ENCODE measurements at places on chromosomes 5 and 9.
A peak's percentile ranks its signal among the peaks of the same experiment; 100 is the strongest.

GRCh38 chr9:82939451-82939850, 123.5 kb downstream of the RASEF start:
- no peak for DNase-seq

DNA sequence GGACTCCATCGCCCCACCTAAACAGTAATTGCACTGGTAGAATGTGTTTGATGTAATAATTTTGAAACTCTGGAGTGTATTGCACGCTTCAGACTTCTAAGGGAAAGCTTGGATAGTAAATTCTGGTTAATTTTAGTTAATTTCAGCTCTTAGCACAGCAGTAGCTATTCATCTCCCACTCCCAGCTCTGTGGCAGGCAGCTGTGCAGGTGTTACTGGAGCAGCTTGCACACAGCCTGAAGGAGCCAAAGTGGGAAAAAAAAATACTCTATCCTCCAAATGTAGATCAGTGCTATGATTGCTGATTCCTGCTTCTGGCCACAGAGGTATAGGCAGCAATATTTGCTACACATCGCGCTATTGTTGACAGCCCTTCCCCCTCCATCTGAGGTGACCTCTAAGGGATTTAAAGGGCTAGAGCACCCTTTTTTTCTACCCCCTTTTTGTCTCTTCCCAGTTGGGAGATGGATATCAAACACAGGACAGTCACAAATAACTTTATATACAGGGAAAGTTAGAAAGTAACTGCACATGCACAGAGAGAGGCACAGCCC, 97.4 kb downstream of the KCTD16 start:
- no peak for DNase-seq

DNA sequence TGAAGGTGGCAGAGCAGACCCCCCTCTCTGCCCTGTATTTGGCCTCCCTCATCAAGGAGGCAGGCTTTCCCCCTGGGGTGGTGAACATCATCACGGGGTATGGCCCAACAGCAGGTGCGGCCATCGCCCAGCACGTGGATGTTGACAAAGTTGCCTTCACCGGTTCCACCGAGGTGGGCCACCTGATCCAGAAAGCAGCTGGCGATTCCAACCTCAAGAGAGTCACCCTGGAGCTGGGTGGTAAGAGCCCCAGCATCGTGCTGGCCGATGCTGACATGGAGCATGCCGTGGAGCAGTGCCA, 3.8 kb downstream of the ALDH1B1 start:
- DNase-seq: no peak

- DNase-seq: peak; percentile 81
Measured at GRCh38 chr5:139795074-139796001, at the start of gene PSD2. Gene PSD2, plus strand, starts transcription at chr5:139795808. Its CDS starts 13,633 bp downstream, at chr5:139809441.

GRCh38 chr9:20302197-20302596, 320.1 kb downstream of the MLLT3 start:
- no peak for DNase-seq

DNA sequence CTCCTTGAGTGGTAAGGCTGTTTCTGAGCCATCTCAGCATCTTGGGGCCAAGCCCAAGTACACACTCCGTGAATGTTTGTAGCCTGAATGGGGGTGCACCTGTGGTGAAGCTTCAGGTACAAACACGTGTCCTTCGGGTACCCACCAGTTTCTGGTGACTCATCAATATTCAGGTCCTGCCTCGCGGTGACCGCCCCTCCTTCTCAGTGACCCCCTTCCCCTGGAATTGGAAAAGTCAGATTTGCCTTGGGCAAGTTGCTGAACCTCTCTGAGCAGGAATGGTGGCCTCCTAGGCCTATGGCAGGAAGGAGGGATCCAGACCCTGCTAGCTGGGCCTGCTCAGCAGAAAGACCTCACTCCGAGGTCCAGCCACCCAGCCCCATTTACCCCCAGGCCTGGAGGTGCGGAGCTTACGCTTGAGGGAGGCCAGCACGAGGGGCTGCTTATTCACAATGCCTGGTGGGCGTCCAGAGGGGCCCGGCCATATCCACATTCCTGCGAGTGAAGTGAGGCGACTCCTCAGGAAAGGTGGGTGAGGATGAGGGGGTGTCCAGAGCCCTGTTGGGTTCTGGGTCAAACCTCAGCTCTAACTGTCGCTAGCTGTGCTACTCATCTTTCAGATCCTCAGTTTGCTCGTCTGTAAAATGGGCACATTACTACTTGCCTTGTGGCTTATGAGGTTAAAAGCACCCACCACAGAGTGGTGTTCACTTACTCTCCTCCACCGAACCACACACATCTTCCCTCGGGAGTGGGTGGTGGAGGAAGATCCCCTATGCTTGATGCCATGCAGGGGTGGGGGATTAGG, 7.0 kb downstream of the ADGRD2 start:
- DNase-seq: no peak

DNA sequence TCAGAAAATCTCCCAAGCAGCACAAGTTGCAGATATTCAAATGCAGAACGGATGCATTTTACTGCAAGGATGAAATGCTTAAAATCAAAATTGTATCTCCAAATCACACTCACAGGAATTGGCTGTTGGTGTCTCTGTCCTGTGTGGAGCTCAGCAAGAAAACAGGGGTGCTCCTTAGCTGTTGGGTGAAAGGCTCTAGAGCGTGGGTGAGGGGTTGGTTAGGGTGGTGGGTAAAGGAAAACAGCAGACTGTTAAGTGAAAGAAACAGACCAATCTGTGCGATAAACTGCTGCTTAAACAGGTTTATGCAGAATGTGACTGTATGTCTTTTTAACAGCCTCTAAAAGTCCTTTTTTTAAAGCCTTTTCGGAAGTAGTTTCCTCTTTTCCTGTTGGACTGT, 19.8 kb downstream of the CDH6 start:
- no peak for DNase-seq

- no peak for DNase-seq
Measured at GRCh38 chr5:150601491-150602345, 38.7 kb upstream of the SYNPO start.

GRCh38 chr9:13948037-13948436, 365.9 kb downstream of the NFIB start:
- no peak for DNase-seq

DNA sequence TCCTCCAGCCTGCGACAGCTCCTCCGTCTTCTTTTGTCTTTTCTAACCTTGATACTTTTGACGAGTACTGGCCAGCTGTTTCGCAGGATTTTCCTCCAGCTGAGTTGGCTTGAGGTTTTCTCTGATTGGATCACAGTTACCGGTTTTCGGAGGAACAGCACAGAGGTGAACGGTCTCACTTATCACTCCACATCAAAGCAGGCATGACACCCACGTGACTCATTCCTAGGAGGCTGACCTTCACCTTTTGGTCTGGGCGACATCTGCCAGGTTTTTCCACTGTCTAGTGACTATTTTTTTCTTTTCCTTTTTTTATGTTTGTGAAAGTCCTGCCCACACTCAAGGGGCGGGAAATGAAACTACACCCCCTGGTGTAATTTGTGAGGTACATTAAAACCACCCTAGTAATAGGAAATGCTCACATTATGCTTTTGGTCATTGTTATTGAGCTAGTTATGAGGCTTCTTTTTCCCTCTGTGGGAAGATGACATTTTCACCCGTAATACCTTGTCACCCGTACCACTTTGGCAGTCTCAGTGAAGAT, 319.2 kb downstream of the GADD45G start:
- peak; percentile 43 for DNase-seq

- DNase-seq: no peak
Measured at GRCh38 chr5:166004006-166004405, 2287.4 kb upstream of the WWC1 start.

GRCh38 chr5:146005264-146005663, 68.9 kb downstream of the SH3RF2 start:
- no peak for DNase-seq

DNA sequence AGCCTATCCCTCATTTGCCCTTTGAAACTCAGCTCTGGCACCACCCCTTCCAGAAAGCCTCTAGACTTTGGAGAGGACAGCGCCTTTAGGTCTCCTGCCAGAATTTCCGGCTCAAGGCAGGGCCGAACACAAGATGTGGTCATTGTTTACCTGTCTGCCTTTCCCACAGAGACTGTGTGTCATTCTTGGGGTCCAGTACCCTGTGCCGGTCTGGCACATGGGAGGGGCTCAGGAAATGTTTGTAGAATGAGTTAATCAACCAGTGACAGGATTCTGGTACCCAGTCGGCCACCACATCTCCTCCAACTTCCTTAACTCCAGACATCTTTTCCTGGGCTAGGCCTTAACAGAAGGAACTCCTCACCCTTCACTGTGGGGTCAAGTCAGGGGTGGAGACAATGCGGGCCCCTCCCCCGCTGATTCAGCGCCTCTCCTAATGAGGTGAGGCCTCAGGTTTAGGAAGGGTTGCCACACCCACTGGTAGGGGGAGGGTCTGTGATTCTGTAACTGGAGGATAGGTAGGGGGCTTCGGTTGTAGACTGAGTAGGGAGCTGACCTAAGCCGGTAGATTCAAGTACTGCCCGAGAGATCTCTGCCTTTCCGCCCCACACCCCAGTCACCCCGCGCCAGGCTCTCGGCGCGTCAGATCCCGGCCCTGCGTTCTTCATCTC, 29.3 kb downstream of the PCDH1 start:
- peak; percentile 96 for DNase-seq

DNA sequence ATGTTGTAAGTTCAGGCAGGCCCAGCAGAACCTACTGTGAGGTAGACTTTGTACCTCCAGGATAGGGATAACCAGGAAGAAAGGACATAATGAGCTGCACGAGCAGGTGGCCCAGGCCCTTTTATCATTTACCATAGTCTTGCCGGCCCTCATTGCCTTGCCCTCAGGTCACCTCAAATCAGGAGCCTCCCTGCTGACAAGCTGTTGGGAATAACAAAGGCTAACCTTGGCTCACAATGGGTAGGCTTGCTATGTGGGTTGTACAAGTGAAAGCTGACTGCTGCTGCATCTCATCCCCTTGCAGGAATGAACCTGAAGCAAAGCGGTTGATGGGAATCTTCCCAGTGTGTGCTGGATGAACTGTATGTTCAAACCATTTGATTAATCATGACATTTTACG, 159.5 kb upstream of the ACTBL2 start:
- DNase-seq: no peak

DNA sequence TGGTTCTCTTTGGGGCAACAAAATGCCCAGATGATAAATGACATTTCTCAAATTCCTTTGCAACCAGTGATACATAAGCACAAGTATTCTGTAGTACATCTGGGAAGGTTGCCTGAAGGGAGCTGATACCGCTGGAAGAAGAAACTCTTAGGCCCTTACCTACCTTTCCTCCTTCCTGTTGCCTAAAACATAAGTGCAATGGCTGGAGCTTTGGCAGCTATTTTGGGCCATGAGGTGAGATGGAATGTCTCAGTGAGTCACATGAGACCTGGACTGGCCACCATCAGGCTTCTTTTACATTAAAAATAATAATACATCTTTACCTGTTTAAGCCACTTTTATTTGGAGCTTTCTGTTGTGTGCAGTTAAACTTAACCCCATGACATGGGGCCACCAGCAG, 11.2 kb upstream of the ADGRD2 start:
- no peak for DNase-seq

- peak; percentile 32 for DNase-seq
Measured at GRCh38 chr9:132250324-132251262, 88.7 kb downstream of the NTNG2 start.

GRCh38 chr5:77232574-77233358, 22.3 kb downstream of the PDE8B start:
- DNase-seq: no peak

DNA sequence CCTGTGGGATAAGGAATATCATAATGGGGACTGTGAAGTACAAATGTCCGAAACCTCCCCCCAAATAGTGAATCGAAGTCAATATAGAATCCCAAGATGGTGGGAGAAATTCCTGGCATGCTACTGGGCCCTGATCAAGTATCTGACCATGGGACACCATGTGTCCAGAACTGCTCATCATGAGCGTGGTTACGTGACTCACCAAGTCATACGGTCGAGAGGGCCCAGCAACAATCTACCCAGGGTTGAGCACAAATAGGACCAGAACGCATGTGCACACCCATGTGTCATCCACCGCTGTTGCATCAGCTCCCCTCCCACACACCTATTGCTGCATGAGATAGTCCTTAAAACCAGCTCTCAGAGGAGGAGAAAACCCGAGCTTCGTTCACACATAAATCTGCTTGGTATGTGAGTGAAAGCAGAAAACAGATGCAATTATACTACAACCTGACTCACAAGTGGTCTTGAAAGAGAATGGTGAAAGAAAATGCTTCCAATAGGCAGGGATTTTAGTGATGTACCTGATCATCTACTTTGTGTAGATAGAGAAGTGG, 353.2 kb downstream of the CWC27 start:
- DNase-seq: no peak

DNA sequence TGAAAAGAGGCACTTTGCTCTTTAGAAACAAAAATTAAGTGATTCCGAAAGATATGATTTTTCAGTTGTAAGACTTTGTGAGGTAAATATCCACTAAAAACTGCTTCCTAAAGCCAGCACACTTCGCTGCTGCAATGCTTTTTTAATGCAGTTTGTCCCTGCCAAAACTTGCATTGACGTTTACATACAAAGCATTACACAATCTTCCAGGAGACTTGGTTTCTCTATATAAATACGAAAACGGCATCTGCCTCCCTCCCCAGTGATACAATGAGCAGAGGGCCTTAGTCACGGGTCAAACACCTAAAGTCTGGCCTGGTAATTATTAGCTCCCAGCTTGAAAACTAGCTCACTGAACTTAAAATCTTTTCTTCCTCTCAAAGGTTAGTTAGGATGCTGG, 170.7 kb downstream of the TSSK1B start:
- no peak for DNase-seq

DNA sequence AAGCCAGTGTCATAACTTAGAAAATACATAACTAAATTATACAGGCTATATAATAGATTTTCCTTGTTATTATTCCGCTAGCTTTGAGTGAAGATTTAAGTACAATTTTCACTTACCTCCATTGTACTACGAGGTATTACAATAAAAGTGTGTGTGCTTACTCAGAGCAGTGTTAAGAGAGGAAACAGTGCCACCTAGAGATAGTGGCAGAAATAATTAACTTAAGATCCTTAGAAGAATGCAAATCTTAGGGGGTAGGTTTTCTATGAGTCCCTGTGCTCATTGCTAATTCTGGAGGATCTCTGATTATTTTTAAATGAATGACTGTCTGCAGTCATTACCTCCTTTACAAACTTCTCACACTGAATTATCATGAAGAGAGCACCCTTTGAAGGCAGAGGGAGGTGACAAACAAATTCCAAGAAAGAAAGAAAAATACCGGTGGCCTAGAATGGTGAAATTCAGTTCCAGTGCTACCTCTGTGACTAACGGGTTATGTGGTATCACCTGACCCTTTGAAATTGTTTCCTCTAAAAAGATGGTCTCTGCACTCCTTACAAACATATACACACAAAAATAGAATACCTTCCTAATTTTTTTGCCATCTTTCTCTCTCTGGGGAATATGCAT, 379.8 kb downstream of the TRIM36 start:
- DNase-seq: no peak
